T-cell (primary cell): ENCODE measurements at places on chromosomes 6 and 20. TPM values are rescaled to one million over a fixed set of nuclear protein-coding genes. Genes with fewer than 3 reads are reported as not detected.

The MAD2L1BP gene
- total RNA-seq = 28.9 TPM

The PRSS35 gene
- 1.3 TPM for total RNA-seq

The TLDC2 gene
- not detected for total RNA-seq

- no peak for DNase-seq
Measured at GRCh38 chr6:21772884-21773575, 179.5 kb downstream of the SOX4 start.

DNA sequence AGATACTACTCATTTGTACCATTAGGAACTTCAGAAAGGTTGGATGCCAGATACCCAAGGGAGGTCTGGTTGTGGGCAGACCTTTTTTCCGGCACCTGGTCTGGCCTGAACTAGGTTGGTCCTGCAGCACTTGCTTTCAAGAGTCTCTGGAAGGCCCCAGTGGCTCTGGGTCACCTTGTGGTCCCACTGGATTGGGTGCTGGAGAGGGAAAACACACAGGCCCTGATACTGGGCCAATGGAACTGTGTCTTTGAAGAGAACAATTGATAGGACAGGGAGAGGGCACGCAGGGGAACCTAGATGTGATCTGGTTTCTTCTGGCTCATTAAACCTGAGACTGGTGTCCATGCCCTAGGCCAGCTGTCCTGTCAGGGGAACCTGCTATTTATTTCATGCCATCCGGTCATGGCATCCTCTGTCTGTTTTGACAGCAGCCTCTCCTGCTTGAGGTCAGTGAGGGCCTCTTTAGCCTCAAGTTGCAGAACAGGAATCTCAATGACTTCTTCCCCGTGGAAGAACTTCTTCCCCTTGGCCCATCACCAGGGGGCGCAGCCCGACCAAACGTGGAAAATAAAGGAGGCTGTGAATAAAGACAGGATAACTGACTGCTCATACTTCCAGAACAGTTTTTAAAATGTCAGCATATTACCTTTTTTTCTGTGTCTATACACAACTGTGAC lies 25.0 kb downstream of the TAF8 start:
- no peak for DNase-seq

- no peak for DNase-seq
Measured at GRCh38 chr6:163404825-163405265, 9.7 kb upstream of the QKI start.
